ENCODE measurements at places on chromosomes 13 and 19.

DNA sequence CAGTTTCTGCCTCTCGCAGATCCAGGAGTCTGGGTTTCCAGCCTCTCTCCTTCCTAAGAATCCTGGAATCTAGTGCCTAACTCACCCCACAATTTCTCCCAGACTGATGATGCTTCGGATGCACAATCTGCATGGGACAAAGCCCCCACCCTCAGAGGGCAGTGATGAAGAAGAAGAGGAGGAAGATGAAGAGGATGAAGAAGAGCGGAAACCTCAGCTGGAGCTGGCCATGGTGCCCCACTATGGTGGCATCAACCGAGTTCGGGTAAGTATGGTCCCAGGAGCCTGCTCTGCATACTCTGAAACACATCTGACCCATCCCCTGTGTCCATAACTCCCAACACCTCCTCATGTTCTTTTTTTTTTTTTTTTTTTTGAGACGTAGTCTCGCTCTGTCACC is 796 bp downstream of the GRWD1 start:
- DNase-seq: no peak

DNA sequence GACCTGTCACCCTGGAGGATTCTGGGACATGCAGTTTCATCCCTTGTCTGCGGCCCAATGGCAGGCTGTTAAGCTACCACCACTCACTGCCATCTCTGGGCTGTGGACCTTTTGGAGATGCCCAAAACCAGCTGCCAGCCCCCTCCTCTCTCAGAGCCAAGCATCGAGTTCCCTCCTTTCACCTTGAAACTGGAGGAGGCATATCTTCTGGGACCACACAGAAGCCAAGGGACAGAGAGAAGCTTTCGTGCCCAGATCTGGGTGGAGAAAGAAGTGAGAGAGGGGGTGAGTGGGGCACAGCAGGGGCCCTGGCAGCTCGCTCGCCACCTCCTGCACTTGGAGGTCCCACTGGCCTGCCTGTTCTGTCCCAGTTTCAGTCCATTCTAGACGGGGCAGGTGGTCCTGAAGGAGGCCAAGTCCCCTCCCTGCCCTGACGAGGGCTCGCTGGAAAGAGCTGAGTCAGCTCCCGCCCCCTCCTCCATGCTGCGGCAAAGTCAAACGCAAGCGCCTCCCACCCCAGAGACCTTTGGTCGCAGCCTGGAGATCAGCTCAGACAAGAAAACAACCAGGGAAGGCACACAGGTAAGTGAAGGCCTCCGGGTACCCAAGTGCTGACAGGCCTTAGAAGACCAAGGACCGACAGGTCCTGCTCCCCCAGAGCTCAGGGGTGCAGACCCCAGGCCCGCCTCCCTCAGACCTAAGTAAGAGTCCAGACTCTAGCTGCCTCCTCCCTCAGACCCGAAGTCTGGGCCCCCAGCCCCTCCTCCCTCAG is 3.8 kb downstream of the BCAT2 start:
- no peak for DNase-seq

DNA sequence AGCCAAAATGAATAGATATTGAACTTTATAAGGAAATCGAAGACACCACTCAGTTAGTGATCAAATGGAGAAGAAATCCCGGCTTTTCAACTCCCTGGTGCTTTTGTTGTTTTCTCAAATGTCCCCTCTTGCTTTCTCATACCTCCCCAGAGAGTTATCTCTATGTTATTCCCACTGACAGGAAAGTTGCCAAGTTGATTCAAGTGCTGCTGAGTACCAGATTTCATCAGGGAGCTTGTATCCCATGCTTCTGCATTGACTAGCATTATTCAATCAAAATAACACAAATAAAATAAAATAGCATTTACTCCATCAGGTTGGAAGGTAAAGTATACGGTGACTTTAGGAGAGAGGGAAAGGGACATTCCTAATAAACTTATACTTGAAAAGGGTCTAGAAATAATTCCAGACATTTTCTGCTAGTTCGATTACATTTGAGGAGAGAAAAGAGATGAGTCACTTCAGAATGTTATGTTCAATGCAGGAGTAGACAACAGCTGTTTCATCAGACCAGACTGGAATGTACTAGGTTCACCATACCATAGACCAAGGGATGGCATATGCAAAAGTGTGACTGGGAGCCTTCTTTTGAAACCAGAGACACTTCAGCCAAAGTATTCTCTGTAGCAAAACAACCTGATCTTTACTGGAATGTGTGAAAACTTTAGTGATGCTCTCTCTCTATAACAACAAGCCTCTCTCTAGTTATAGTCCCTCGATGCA is 397.8 kb downstream of the FGF14 start:
- no peak for DNase-seq

GRCh38 chr19:9847087-9847671 is 12.1 kb downstream of the PIN1 start:
- peak; percentile 60 for DNase-seq

DNA sequence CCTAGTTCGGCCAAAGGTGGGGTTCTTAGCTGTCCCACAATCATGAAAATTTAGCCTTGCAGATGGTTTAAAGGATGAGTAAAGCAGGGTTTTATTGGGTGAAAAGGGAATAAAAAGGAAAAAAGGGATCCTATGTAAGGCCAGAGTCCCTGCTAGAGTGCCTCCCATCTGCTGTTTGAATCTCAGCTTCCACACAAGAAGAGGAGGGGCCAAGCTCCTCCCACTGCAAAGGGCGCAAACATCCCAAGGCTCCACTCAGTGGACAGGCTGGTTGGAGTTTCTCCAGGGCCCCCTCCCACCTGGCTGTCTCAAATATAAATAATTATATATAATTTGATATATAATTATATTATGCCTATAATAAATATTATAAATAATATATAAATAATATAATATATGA is 1272.1 kb upstream of the PCDH20 start:
- no peak for DNase-seq

- peak; percentile 70 for DNase-seq
Observed at GRCh38 chr13:20843166-20843565, 59.4 kb downstream of the XPO4 start.

DNA sequence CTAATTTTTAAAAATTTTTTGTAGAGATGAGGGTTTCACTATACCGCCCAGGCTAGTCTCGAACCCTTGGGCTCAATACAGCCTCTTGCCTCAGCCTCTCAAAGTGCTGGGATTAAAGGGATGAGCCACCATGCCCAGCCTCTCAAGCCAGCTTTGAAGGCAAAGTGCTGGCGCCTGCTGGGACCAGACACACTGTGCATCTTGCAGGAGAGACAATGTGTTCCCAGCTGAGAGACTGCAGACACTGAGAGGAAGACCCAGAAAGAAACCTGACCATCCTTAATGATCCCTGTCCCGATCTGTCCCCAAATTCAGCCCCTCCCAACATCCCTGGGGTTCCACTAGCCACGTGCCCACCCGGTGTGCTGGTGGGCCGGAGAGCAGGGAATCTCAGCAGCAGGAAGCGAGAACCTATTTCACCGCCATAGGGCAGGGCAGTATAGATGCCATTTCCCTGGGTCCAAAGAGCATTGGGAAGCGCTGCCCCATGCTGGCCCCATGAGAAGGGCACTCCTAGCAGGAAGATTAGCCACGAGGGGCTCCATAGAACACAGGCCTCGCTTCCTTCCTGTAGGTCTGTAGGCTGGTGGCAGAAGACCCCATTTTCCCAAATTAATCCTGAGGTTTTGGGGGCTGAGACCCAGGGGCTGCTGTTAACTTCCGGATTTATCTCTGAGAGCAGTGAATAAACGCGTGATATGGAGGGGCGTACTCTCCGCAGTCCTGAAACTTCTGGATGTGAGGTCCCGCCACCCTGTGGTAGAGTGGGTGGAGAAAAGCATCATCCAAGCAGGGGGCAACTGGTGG is 968 bp downstream of the RAVER1 start:
- DNase-seq: no peak

DNA sequence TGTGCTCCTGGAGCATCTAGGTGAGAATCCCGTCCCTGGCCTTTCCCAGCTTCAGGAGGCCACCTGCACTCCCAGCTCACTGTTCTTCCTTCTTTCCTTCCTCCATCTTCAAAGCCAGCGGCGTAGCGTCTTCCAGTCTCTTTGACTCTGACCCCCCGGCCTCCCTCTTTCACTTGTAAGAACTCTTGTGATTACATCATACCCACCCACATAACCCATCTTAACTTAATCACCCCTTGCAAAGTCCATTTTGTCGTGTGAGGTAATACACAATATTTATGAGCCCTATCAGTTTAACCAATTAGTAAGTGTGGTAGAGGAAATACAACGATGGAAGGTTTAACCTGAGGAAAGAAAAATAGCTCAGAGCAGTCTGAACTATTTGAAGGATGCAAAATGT is 4.6 kb upstream of the CDC16 start:
- no peak for DNase-seq

DNA sequence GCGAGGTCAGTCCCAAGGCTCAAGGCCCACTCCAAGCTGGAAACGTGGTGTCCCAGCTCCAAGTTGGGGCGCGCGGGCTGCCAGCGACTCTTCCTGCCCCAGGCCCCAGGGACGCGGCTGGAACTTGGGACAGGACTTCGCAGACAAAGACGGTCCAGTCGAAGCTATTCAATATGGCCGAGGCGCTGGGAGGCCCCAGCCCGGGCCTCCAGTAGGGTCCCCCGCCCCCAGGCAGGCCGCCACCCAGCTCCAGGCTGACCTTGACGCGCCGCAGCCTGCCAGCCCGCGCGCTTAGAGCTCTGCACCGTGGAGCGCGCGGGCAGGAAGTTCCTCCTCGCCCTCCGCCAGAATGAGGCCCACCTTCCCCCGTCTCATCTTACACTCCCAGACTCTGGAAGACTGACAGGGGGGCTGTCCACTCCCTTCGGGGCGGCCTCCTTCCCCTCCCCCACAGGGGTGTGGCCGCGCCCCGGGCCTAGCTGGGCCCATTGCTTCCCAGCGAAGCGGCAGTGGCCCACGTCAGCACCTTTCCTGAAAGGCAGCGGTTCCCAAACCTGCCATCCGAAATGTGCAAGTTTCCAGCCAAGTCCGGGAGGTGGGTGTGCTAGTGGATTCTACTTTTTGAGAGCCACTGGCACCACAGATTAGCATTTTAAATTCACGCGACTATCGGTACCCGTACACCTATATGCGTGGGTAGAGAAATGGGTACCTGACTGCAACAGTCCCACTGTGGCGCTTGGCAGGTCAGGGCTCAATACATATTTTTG is at the start of gene CCDC8:
Gene CCDC8, minus strand, starts transcription at position 303 of the 770 bp plus-strand sequence. CDS start 754 bp downstream, outside the sequence.
- peak; percentile 80 for DNase-seq

DNA sequence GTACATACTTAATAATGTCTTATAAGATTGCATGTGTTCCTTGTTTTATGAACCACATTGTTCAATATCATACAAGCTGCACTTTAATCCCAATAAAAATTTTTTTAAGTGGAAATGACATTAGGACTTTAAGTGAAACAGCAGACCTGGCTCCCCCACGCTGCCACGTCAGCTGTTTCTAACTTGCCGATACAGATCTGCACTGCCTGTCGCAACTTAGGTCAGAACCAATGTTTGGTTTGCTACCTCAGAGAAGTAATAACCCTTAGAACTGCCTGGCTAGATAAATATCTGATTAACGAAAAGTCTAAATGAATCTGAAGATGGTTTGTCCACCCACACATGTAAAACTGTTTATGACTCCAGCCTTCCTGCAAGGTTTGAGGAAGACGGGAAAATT is 327.5 kb upstream of the DACH1 start:
- no peak for DNase-seq

DNA sequence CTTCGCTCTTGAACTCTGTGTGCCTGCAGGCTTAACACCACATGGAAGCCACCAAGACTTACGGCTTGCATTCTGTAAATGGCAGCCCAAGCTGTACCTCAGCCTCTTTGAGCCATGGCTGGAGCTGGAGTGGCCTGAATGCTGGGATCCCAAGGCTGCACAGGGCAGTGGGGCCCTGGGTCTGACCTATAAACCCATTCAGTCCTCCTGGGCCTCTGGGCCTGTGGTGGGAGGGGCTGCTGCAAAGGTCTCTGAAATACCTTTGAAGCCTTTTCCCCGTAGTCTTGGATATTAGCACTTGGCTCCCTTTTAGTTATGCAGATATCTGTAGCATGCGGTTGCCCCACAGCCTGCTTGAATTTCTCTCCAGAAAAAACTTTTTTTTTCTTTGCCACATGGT is 8.2 kb downstream of the TM9SF2 start:
- no peak for DNase-seq

DNA sequence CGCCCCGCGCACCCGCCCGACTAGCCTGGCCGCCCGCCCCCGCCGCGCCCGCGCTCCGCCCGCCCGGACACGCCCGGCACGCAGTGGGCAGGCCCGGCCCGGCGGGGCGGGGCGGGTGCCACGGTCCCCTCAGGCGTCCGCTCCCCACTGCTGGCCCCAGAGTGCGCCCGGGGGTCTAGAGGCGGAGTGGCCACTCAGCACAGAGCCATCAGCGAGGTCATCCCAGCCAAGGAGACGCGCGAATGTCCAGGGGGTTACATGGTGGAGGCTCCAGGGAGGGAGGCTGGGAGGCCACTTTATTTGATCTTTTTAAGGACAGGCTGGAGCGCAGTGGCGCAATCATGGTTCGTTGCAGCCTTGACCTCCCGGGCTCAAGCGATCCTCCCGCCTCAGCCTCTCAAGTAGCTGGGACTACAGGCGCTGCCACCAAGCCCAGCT is 236 bp upstream of the TINCR start:
- no peak for DNase-seq

- no peak for DNase-seq
Observed at GRCh38 chr19:10419646-10420443, 493 bp upstream of the PDE4A start.

- no peak for DNase-seq
Observed at GRCh38 chr19:18943465-18943864, 2.4 kb upstream of the HOMER3 start.

DNA sequence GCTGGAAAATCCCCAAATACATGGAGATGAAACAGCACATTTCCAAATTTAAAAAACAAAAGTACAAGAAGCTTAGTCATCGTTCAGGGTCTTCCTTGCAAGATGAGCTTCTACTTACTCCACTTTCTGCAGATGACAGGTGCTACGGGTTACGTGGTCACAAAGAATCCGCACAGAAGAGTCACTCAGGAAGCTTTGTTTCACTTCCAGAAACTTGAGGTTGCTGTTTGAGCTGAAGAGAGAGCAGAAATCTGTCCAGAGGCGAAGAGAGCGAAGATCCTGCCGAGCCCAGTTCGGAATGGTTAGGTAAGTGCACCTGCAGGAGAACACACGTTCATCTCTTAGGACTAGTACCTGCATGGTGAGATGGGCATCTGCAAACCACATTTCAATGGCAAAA is 9.4 kb downstream of the NLRP7 start:
- DNase-seq: no peak

DNA sequence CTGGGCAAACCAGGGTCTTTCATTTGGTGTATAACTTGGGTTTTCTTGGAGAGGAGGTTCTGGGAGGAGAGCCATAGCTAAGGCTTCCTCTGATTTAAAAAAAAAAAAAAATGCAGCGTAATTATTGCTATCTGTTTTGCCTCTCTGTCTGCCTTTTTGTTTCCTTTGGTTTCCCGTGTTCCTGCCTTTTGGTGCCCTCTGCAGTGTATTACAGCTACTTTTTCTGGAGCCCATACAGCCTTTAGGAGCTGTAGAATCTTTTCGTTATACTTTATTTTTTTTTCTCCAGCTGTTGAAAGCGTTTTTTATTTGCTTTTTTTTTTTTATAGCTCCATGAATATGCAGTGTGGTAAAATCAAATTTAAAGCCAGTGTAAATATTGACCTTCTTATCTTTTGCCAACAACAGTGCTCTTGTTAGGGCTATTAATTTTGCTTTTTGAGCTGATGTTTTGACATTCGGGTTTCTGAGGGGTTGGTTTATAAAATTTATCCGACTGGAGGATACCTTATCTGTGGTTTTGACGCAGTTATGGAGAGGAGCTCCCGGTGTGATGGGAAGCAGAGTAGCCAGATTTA is 38.1 kb downstream of the ZNF493 start:
- no peak for DNase-seq

All from astrocyte of the cerebellum (primary cell).